Germinal center (tissue), 1 donor: ENCODE measurements at places on chromosomes 1 and 21.

DNA sequence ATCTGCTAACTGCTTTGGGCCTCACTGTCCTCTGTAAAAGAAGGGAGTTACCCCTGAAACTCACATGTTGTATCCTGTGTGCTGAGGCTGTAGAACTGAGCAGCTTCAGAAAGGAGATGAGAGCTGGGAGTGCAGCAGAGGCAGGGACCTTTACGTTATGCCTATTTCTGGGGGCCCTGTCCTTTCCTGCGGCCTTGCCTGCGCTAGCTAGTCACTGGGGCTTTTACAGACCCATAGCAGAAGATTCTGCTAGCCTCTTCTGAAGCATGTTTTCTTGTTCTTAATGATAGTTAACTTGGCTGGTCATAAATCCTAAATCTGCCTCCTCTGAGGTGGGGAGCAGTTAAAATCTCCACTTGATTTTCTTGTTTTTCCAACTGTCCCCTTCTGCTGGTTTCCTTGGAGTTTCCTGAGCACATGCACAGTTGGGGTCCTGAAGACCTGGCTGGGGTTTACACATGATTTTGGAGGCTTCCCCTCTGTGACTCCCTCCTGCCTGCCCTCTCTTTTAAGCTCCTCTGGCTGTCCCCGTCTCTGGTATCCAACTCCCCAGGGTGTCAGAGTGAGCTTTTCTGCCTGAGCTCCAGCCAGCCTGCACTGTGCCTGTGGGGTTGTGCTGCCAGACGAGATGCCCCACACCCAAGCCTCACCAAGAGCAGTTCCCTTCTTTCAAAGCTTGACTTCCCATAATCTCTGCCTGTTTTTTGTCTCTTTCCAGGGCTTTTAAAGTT lies 76.6 kb downstream of the NOS1AP start:
- DNase-seq = no peak

GRCh38 chr1:18463063-18463462 lies 17.7 kb upstream of the KLHDC7A start:
- no peak for DNase-seq

DNA sequence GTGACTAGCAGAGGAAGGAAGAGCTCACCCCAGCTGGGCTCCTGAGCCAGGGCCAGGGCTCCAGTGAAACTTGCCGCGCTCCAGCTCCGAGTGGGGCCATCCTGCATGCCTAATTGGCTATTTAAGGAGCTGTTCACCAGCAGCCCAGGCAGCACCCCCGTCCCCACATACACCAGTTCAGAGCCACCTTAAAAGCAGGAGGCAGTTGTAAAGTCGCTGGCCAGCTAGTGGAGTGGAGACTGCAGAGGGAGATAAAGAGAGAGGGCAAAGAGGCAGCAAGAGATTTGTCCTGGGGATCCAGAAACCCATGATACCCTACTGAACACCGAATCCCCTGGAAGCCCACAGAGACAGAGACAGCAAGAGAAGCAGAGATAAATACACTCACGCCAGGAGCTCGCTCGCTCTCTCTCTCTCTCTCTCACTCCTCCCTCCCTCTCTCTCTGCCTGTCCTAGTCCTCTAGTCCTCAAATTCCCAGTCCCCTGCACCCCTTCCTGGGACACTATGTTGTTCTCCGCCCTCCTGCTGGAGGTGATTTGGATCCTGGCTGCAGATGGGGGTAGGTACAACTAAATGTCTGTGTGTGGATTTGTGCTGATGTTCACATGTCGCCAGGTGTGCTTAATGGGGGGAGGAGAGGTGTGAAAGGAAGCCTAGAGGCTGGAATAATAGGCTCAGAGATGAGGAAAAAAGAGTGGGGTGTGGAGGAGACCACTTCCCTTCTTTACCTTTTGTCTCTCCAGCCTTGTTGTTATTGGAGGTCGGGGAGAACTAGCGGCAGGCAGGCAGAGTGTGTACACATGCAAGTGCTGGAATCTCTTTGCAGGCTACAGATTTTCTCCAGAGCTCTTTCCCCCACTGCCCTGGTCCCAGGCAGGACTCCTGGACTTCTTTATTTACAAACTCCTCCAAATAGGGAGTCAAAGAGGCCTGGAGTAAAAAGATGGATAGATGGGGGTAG lies at the start of gene CA14:
TSS of gene CA14 (plus strand) at position 151 of the 962 bp plus-strand sequence. CDS start at position 506, 355 bp downstream.
- no peak for DNase-seq

DNA sequence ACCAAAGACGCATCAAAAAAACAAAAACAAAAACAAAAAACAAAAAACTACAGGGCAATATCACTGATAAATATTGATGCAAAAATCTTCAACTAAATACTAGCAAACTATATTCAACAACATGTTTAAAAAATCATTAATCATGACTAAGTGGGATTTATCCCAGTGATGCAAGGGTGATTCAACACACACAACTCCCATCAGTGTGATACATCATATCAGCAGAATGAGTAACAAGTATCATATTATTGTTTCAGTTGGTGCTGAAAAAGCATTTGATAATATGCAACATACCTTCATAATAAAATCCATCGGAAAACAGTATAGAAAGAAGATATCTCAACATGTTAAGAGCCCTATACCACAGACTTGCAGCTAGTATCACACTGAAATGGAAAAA lies 953.0 kb downstream of the AMY1C start:
- DNase-seq = no peak

DNA sequence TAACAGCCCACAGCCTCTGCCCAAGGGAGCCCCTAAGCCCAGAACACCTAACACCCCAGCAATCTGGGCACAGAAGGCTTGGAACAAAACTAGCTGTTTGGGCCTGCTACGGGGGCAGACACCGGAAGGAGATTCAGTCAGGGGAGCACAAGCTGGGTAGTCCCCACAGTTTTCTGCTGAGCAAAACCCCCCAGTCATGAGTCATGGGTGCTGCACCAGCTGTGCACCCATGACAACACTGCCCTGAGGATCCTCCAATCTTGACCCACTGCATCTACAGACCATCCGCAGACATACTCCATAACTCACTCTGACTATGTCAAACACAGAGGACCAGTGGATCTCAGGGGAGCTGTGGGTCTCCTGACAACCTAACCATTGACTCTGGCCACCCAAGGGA lies 105.1 kb downstream of the LRIG2 start:
- DNase-seq = no peak

DNA sequence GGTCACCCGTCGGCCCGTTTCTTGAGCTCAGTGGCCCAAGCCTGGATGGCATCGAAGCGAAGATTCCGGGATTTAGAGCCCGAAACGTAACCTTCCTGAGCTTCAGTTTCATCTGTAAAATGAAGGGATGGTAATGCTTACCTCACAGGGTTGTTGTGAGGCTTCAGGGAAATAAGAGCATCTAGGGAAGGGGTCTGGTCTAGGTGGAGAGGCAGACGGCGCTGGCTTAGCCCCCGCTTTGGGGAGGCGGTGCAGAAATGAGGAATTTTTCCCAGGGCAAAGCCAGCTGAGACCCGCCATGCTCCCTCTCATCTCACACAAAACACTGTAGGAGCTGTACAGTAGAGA lies 717 bp upstream of the MYCL start:
- no peak for DNase-seq

DNA sequence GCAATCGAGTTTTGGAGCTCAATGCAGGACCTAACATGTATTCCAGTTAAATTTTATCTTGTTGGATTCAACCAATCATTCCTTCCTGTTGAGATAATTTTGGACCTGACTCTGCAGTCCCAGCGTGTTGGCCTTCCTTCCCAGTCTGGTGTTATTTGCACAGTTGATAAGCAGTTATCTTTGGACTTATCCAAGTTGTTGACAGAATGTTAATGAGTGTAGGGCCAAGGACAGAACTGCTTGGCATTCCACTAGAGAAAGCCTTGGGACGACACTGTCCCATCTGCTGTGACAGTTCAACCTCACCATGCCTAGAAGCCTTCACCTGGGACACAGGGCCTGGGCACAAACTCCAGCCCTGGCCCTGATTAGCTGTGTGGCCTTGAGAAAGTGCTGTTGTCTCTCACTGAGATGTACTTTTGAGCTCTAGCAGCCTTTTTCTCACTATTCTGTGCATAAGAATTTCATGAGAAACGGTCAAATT lies 104.1 kb upstream of the SLC25A33 start:
- DNase-seq = no peak

- DNase-seq = no peak
These were observed 323.7 kb downstream of the PLPP3 start for GRCh38 chr1:56255516-56256152.

DNA sequence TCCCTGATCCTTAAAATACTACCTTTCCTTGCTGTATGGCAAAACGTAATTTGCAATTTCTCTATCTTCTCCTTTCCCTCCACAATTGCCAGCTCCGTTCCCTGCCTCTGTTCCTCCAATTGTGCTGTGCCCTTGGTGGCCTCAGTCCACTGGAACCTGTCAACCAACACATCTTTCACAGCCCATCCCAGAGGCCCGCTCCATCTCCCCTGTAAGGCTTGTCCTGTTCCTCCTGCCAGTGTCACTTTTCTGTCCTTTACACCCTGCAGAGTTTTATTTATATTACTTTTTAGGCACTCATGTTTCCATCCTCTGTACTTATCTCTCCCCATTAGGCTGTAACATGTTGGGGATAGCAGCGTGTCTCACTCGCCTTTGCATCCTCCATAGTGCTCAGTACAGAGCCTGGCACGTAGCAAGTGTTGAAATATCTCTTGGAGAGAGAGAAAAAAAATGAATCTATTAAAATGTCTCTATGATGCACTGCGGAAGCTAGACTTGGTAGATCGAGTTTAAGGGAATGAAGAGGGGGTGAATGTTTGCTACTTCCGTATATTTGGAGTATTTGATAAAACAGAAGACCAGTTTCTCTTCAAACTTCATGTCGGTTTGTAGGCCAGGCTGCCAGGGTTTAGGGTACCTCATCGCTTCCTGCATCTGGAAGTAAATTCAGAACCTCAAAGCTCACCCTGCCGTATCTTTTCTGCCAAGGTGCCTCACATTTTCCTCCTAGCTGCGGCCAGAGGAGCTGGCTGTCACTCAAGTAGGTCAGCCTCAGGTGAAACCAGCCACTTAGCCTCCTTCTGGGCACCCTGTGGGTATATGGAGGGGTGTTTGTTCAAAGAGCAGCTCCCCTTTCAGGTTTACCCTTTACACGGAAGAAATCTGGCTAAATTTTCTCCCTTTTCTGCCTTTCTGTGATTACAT lies 303.8 kb downstream of the TM2D1 start:
- no peak for DNase-seq

GRCh38 chr1:186033847-186034271 lies 299.7 kb downstream of the HMCN1 start:
- no peak for DNase-seq

- DNase-seq = no peak
These were observed 35.2 kb downstream of the POFUT2 start for GRCh38 chr21:45252448-45252925.

- DNase-seq = no peak
These were observed 63.0 kb downstream of the NR5A2 start for GRCh38 chr1:200090252-200091159.

GRCh38 chr1:245802941-245803665 lies 648.3 kb downstream of the KIF26B start:
- no peak for DNase-seq

DNA sequence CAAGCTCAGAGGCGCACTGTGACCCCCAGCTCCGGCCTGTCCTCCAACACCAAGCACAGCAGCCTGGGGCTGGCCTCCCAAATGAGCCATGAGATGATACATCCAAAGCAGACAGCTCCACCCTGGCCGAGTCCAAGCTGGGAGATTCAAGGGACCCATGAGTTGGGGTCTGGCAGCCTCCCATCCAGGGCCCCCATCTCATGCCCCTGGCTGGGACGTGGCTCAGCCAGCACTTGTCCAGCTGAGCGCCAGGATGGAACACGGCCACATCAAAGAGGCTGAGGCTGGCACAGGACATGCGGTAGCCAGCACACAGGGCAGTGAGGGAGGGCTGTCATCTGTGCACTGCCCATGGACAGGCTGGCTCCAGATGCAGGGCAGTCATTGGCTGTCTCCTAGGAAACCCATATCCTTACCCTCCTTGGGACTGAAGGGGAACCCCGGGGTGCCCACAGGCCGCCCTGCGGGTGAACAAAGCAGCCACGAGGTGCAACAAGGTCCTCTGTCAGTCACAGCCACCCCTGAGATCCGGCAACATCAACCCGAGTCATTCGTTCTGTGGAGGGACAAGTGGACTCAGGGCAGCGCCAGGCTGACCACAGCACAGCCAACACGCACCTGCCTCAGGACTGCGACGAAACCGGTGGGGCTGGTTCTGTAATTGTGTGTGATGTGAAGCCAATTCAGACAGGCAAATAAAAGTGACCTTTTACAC lies 29.1 kb downstream of the SLC19A1 start:
- no peak for DNase-seq

GRCh38 chr1:36450919-36451305 lies 661 bp upstream of the OSCP1 start:
- DNase-seq = no peak

- no peak for DNase-seq
These were observed 16.2 kb downstream of the HAX1 start for GRCh38 chr1:154288661-154289060.

GRCh38 chr1:202658769-202659168 lies 51.5 kb downstream of the SYT2 start:
- DNase-seq = no peak

DNA sequence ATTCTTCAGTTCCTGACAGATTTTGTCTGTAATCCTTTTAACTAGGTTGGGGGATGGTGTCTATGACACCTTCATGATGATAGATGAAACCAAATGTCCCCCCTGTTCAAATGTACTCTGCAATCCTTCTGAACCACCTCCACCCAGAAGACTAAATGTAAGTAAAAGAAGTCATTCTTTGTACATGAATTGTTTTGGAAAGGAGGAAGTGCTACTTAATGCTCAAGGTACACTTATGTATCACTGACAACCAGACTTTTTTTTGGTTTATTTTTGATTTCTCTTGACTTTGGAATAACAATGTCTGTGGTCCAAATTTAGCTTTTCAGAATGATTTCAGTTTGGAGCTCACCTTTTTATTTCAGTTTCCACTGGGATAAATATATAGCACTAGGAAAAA lies 2.3 kb downstream of the DYRK3 start:
- no peak for DNase-seq
